ENCODE measurements at places on chromosomes 11 and 22.
A peak's percentile ranks its signal among the peaks of the same experiment; 100 is the strongest.

DNA sequence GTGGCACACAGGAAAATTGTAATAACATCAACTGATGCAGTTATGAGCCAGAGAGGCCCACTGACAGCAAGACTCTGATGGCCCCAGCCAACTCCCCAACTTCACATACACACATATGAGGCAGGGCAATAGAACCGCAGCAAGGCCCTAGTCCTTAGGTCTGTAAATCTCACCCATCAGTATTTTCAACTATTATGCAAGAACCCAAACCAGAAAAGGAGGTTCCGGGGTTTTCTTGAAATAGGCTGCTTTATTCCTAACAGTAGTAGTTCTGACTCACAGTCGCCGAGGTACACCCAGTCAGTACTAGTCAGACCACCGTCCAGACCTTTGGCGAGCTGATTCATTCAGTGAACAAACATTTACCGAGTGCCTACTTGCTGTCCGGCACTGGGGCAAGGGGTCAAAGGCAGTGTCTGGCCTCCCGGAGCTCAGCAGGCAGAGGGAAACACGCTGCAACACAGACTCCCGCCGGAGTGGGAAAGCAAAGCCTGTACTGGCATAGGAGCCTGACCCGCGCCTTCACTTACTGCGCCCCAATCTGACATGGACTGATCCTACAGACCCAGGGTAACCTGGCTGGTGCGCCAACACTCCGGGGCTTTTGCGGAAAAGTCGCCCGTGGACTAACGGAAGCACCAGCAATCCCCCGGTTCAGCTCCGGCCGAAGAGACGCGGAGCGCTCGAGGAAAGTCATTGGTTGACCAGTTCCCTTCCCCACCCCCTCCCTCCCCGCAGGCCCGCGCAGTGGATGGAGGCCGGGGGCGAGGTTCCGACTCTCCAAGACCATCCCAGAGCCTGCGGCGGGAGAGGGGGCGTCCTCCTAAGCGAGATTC is 1.3 kb downstream of the PLEKHA7 start:
- no peak for DNase-seq

- no peak for DNase-seq
These were observed 124.9 kb downstream of the MSANTD4 start for GRCh38 chr11:105897161-105897560.

- no peak for DNase-seq
These were observed 69.5 kb downstream of the JAM3 start for GRCh38 chr11:134138376-134138775.

DNA sequence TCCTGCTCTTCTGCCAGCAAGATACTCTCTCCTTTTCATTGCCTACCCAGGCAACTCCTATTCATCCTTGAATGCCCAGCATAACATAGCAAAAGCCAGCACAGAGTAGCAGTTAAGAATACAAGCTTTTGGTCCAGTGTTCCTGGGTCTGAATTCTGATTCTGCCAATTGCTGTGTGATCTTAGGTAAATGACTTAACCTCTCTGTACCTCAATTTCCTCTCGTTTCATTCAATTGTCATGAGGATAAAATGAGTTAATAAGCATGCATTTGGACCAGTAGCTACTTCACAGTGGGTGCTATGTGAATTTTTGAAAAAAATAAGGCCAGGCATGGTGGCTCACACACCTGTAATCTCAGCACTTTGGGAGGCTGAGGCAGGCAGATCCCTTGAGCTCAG is 346.0 kb downstream of the BUD13 start:
- DNase-seq, result no peak

DNA sequence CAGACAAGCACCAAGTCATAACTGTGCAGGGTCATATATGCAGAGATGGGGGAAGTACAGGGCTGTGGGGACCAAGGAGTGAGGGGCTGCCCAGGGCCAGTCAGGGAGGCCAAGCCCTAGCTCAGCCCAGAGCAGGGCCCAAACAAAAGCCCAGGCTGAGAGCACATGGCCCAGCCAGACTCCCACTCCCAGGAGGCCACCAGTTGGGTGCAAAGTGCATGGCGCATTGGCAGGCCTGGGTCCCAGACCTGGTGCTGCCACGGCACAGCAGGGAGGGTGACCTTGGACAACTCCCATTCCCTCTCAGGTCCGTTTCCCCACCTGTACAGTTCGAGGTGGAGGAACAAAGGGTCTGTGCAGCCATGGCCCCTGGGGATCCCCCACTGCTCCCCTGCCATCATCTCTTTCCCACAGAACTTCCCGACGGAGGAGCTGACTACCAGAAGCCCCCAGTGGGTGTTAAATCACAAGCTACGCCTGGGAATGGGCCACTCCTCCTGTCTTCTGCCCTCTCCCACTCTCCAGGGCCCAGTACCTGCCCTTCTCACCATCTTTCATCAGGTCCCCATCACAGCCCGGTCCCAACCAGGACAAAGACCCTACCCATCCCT is 608 bp downstream of the NIPSNAP1 start:
- no peak for DNase-seq

GRCh38 chr11:70477609-70478008 is 79.3 kb downstream of the CTTN start:
- peak; percentile 34 for DNase-seq

GRCh38 chr11:41051919-41052635 is 407.4 kb downstream of the LRRC4C start:
- no peak for DNase-seq

DNA sequence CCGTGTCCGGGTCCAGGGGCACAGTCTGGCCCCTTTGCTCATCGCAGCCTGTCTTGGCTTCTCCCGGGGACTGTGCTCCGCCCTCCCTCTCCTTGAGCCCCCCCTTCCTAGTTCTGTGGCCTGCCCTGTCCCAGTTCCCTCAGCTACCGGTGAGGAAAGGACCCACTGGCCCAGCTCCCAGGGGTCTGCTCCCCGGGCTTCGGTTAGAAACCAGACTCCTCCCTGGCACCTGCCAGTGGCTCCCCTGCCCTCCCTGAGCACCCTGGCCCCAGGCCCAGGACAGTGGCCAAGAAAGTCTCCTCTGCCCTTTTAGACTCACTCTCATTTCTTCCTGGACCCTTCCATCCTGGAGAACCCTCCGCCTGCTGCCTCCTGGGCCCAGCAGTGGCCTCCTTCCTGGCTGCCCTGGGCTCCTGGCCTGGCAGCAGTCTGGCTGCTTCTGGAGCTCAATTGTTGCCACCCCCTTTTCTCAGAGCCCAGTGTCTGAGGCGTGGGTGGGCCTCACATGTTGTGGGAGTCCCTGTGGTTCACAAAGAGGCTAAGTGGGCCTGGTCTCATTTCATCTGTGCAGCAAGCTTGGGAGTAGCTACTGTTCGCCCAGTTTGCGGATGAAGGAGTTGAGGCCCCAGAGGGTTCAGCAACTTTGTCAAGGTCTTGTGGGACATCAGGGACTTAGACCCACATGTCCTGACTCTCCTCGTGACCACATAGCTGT is 12.6 kb downstream of the PRDM11 start:
- DNase-seq, result no peak

- DNase-seq, result no peak
These were observed 62.7 kb downstream of the TECTA start for GRCh38 chr11:121163658-121164308.

DNA sequence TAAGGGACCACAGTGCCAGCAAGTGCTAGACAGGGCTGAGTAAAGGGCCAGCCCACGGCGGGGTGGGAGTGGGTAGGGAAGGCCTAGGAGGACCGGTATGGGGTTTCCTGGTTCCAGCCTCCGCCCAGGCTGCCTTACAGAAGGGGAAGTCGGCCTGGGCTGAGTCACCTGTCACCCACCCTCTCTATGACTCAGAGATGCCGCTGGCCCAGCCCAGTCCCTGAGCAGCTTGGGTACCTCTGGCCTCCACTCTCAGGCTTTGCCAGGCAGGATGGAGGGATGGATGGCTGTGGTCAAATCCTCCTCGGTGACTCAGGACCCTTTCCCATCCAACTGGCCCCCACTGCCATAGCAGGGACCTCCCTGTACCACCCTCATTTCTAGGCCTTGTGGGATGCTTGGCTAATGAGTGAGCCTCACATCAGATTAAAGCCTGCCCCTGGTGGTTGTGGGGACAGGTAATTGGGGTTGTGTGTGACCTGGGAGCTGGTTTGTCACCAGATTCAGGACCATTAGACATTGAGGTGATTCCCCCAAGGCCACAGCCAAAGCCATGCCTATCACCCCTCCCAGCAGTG is 13.9 kb downstream of the SLC35E4 start:
- DNase-seq, result no peak

DNA sequence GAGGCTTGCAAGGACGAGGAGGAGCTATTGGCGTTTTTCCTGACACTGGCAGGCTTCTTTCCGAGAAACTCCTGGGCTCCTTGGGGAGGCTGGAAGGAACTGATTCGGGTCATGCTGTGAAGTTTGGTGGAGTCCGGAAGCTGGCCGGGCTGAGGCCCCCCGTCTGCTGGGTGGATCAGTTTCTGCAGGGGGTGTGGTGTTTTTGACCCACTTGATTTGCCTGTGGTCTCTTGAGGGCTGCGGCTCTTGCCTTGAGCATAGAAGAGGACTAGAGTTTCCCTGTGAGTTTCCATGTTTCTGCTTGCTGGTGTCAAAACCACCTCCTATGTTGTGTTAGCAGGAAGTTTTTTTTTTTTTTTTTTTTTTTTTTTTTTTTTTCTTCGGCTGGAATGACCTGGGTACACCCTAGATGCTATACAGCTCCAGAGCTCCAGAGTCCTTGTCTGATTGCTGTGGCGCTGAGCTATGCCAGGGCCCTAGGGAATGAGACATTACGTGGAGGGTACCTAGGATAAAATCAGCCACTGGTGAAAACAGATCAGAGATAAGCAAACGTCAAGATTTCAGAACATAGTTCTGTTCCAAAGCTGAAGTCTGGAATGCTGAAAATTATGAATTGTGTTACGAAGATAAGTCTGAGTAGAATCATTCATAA is 728 bp downstream of the TBC1D22A start:
- DNase-seq, result no peak

- DNase-seq, result no peak
These were observed 37.7 kb upstream of the LRRC55 start for GRCh38 chr11:57144075-57144474.

DNA sequence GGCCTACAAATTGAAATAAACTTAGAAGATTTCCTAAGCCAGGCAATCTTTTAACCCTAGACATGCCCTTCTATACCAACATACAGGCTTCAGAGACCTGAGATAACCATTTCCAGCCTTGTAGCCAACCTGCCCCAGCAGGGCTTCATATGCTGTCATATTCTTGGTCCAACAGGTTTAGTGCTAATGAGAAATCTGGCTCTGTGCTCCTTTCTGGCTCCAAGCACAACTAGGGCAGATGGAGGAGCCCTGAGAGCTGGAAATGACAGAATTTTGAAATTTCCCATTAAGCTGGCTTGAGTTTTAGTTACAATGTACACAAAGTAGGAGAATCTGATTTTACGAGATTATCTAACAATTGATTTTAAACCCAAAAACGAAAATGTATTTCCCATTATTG is 323.0 kb upstream of the CCDC90B start:
- DNase-seq, result no peak

DNA sequence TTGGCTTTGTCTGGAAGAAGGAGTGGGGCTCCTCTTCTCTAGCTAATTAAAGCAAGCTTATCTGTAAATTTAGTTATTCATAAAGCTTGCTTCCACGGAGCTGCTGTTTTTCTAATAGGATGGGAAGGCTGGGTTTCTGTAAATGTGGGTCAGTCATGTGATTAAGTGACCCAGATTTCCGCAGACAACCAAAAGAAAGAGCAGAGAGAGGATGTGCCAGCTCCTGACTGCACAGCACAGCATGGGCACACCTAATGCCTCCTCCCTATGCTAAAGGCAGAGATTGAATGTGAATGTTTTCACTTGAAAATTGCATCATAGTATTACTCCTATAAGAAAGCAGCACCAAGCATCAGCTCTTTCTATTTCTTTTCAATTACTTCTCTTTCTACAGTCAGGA is 160.2 kb downstream of the FAT3 start:
- DNase-seq, result no peak

DNA sequence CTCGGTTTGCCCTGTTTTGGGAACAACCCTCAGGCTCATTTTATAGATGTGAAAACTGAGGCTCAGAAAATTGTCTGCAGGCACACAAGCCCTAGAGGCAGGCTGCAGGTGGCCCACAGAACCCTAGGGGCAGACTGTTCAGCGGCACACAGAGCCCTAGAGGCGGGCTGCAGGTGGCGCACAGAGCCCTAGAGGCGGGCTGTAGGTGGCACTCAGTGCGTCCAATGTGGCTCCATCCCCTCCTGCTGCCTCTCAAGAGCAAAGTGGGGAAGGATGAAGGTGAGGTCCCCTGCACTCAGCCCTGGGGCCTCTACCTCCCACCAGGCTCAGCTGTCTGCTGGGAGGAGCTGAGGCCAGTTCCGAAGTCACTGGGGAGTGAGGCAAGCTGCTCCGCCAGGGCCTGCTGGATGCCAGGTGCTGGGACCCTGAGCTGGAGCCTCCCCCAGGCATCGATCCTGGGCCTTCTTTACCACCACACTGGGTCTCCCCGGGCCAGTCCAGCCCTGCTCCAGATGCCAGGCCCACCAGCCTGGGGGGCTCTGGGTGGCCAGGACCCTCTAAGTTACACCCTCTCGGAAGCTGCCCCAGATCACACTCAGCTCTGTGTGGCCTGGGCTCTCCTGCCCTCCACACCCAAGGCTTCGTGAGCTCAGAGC is 2.3 kb downstream of the ACY3 start:
- peak; percentile 14 for DNase-seq

- no peak for DNase-seq
These were observed 289.9 kb downstream of the TENM4 start for GRCh38 chr11:79150966-79151365.

- no peak for DNase-seq
These were observed 20.3 kb upstream of the DGKZ start for GRCh38 chr11:46326813-46327416.

GRCh38 chr11:45098929-45099328 is 47.5 kb upstream of the PRDM11 start:
- no peak for DNase-seq

GRCh38 chr11:63840356-63841060 is 1.6 kb downstream of the MARK2 start:
- DNase-seq, result no peak

- DNase-seq, result no peak
These were observed 2.1 kb upstream of the AHNAK start for GRCh38 chr11:62548545-62549335.

- DNase-seq, result no peak
These were observed 30.9 kb upstream of the PDE3B start for GRCh38 chr11:14612694-14613093.

DNA sequence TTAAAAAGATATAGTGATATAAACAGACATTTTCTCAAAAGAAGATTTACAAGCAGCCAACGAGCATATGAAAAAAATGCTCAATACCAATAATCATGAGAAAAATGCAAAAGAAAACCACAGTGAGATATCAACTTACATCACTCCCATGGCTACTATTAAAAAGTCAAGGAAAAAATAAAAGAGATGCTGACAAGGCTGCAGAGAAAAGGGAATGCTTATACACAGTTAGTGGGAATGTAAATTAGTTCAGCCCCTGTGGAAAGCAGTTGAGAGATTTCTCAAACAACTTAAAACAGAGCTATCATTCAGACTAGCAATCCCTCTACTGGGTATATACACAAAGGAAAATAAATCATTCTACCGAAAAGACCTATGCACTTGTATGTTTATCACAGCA is 97.1 kb upstream of the CARD18 start:
- no peak for DNase-seq

GRCh38 chr11:114397349-114397982 is 2.8 kb downstream of the C11orf71 start:
- no peak for DNase-seq

DNA sequence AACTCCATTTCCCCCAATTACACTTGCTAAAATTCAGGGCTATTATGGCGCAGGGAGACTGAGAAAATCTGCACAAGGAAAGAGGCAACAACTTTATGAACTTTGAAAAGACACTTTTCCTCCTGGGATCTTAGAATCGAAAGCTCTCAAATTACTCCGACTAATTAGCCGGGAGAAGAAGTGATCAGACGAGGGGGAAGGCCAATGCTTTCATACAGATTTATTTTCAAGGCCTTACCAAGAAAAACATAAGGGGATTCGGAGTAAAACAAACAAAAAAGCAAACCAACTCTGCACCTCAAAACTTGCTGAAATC is 1.6 kb downstream of the PAX6 start:
- no peak for DNase-seq

All from NCI-H1092 (cell line).